Hematopoietic multipotent progenitor cell (in vitro differentiated cells): ENCODE measurements at places on chromosomes 5 and 9.

- DNase-seq, result no peak
Observed at GRCh38 chr5:165996201-165996875, 2295.1 kb upstream of the WWC1 start.

DNA sequence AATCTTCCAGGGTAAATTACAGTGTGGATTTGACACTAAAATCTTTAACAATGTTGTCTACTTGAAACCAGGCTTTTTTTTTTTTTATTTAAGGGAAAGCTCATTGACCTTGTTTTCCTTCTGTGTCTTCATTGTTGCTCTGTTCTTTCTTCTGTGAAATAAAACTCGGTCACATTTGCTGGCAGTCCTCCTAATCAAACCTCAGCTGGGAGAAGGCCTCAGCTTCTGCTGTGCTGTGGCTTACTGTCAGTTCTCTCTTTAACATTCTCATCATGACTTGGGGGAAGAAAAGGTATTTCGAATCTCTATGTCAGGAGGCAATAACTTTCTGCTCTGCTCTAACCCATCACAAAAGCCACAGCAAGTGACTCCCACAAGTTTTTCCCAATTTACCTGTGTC is 268.9 kb downstream of the ZNF608 start:
- no peak for DNase-seq

DNA sequence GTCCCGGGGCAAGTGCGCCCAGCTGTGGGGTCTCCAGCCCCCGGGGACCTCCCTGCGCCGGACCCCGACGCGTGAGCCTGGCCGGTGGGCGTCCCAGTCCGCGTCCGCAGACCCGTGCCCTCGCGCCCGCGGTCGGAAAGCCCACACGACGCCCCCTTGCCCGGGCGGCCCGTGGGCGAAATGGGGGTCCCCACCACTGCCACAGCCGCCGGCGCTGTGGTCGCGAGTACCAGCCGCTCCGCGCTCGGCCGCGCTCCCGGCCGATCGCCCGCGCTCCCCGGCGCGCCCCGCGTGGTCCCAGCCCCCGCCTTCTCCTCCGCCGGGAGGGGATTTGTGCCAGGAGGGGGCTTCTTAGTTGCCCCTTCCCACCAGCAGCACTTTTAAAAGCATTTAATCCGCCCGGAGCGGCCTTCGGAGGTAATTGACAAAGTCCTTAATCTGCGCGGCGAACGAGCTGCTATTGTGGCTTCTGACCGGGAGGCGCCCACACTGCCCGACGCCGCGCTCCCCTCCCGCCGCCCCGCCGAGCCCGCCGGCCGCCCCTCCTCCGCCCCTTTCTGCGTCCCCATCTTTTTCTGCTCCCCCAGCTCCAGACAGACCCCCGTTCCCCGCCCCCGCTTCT is 469 bp upstream of the FIBCD1 start:
- peak; percentile 28 for DNase-seq

DNA sequence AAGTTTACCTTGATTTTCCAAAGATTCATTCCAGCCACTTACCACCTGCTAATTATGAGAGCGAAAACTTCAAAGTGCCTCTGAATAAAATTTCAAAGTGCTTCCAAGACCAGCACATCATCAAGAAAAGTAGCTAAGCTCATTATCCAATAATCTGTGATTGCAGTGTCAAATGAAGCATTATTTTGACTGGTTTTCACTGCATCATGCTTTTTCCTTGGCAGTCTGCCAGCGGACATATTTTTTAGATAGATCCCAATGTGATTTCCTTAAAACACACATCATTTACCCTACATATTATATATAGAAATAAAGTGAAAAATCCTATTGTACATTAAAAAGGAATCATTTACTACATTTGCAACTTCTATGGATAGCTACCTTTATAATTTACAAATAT is 508.6 kb upstream of the FAM174A start:
- DNase-seq, result no peak

DNA sequence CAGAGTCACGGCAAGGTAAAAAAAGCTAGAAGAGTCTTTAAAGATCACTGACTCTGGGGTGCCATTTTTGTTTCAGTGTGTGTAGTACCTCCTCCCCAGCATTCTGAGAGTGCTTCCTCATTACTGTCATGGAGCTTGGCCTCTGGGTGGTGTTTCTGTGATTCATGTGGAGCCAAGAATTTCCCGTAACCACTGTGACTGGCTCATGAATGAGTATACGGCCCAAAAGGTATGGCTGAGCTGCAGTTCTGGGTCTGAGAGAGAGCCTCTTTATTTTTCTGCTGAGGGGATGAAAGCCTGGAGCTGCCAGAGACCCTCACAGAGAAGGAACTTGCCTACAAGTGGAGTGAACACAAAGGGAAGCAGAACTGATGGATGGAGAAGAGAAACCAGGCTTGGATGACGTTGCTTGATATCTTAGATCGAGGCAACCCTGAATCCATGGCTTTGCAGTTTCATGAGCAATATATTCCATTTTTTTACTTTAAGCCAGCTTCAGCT is 85.6 kb downstream of the PTTG1 start:
- peak; percentile 41 for DNase-seq

- DNase-seq, result no peak
Observed at GRCh38 chr5:6705088-6705487, 8.1 kb upstream of the TENT4A start.

DNA sequence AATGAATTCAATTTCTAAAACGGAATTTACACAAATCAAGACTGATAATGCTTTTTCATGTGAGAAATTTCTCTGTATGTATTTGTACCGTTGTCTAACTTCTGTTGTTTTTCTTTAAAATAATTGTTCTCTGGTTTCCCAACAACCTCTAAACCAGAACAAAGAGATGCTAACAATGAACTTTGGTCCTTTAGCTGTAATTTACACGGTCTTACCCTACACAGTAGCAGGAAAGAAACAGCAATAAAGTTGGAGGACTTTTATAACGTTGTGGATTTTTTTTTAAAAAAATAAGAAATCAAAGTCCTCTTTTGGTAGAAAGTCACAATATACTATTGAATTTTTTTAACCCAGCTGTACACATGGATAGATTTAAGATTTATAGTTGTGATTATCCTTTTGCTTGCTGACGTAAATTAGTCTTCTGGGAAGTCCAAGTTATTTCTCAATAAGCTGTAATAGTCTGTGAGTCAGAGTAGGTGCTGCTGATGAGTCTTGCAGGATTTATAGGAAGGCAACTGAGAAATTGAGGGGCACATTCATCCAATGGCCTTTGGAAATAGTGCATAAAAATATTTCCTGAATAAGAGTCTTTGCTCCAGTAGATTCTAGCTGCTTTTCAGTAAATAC is 76.8 kb upstream of the PCSK1 start:
- DNase-seq, result no peak

DNA sequence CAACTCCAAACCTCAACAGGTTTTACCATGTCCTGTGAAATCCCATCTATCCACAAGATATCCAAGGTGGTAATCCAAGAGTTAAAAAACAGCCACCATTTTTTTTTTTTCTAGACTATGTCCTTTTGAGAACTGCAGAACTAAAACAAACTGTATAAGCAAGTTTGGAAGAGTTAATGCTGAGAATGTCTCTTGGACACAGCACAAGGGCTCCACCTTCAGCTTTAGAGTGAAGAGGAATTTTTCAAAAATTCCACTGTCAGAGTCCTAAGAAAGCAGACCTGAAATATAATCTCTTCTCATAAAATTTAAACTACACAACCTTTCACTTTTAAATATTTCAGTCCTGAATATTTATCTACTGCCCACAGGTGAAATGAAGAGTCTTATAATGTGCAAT is 167.8 kb upstream of the CCNG1 start:
- DNase-seq, result no peak

DNA sequence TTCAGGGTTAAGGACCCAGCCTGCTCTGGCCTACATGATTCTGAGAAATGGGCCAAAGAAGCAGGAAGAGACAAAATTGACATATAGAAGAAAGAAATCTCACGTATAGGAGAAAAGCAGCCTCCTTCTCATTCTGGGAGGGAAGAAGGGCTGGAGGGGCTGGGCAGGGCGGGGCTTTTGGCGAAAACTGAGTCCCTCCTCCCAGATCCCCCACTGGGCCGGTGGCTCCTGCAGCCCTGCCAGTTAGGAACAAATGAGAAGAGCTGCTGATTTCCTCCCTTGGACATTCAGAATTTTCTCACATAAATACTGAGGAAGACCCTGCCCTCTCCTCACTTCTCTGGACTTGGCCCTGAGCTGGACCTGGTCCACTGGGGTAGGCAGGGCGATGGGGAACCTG is at the start of gene WNT8A:
TSS of gene WNT8A (plus strand) at position 332 of the 400 bp plus-strand sequence. CDS start 95 bp downstream, outside the sequence.
- no peak for DNase-seq

DNA sequence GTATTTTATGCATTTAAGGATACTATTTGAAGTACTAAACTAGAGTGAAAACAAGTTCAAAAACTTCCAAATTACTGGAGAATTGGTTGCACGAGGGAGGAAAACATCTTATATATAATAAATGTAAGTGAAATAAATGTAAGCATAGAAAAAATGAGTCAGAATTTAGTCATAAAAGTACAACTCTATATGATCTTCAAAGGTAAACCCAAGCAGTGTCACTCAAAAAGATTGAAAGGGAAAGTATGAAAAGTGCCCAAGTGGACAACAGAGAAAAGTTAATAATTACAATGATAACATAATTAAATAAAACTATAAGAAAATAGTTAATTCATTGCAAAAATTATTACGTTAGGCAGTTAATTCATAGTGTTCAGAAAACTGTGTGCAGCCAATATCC is 2288.5 kb upstream of the C9orf72 start:
- no peak for DNase-seq

DNA sequence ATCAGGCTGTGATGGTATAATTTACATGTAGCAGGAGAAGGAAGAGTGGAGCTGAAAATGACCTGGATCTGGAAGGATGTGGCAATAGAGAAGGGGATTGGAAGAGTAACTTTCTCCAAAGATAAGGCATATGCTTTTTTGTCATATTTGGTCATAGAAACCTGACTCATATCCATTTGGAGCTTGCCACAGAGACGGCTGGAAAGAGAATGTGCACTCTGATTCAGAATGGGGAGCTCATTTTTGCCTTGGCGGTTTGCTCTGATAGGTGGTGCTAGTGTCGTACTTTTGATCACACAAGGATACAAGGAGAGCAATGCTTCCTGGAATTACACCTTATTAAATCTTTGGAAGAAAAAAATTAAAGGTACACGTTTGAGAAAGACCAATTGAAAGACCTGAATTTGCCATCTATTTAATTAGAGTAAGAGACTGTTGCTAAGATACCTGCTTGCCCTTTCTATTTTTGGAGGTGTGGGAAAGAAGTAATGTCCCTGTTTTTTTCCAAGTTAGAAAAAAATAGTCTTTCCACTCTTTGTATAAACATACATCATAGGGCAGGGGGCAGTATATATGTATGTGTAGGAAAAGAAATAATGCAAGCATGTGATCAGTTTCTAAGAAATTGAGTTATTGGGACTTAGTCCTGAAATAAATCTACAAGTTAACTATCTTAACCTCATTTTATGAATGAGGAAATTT is 5.4 kb downstream of the LSM11 start:
- DNase-seq, result no peak

DNA sequence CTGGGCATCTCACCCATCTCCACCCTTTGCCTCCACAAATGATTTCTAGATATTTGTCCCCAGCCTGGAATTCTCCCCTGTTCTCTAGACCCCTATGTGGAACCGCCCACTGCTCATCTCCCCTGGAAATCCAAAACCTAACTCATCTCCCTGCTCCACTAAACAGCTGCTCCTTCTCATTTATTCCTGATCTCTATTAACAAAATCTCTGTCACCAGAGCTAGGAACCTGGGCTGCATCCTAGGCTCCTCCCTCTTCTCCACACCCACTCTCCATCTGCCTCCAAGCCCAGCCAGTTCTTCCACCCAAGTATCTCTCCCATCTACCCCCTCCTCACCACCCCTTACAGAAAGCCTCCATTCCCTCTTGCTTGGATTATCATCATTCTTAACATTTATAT is 24.0 kb upstream of the SYNPO start:
- no peak for DNase-seq

- no peak for DNase-seq
Observed at GRCh38 chr5:33261305-33261704, 179.5 kb upstream of the TARS1 start.

- no peak for DNase-seq
Observed at GRCh38 chr5:112634166-112634565, 103.5 kb upstream of the APC start.

- DNase-seq, result no peak
Observed at GRCh38 chr5:157241483-157241882, 24.4 kb upstream of the CYFIP2 start.

DNA sequence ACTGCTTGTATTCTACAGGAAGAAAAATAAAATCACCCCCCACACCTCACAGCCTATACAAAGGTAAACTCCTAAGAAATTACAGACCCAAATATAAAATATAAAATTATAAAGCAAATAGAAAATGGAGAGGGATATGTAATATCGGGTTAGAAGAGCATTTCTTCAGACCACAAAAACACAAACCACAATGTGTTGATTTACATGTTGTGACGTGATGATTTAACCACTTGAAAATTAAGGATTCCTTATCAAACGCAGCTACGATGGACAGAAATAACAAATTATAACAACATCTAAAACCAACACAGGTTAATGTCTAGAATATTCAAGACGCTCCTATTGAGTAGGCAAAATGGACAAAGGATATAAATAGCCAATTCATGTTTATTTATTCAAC is 26.3 kb downstream of the SSBP2 start:
- no peak for DNase-seq

GRCh38 chr5:74953937-74954720 is 87.9 kb upstream of the FAM169A start:
- DNase-seq, result no peak

DNA sequence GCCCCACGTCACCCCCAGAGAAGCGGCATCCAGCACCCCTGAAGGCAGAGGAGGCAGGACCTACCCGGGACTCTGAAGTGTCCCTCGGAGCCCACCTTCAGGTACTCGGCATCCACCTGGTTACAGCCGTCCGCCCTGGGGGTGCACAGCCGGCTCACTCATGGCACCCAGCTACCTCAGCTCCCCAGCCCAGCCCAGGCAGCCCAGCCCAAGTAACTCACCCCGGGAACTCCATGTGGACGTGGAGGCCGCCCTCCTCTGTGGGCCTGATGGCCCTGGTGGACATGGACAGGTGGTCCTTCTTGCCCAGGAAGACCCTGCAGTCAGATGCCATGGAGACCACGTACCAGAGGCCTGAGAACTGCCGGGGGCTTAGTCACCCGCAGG is 676 bp downstream of the LCN15 start:
- no peak for DNase-seq

GRCh38 chr5:123700624-123701287 is 188.8 kb downstream of the CSNK1G3 start:
- no peak for DNase-seq
